ENCODE measurements at places on chromosomes 3 and 15. TPM values are rescaled to one million over a fixed set of nuclear protein-coding genes. Genes with fewer than 3 reads are reported as not detected.

Gene GCSAM
- 0.29 TPM for total RNA-seq

DNA sequence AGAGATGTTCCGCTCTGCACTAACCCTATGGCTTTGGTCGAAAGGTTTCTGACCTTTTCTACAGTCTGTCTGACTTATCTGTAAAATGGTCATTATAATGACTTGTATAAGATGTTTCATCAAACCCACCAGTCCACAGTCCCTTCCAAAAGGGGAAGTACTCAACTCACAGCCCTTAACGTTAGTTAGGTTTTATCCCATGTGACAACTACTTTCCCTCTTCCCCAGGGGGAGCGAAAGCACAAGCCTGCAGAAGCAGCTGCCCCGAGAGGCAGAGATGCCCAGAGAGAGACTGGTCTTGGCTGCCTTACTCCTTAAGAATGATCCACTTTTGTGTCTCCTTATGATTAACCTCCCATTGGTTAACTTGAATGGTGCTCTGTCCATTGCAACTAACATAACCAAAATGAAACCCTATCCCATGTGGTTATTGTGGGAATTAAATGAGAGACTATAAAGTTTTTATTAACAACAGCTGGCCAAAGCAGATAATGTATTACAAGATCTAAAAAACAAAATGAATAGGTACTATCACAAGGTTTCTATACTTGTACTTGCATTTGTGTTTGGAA lies 6.4 kb downstream of the ASTE1 start:
- no peak for DNase-seq

- DNase-seq, result no peak
These were observed 128.5 kb upstream of the RBMS3 start for GRCh38 chr3:29152379-29152778.

Gene MST1
- 3.0 TPM for total RNA-seq

GRCh38 chr3:32313723-32314473 lies 75.4 kb downstream of the CMTM8 start:
- no peak for DNase-seq

Gene ST8SIA2
- total RNA-seq, result not detected

GRCh38 chr3:182364723-182365650 lies 428.3 kb upstream of the ATP11B start:
- DNase-seq, result no peak

- no peak for DNase-seq
These were observed 11.0 kb upstream of the TSC22D2 start for GRCh38 chr3:150396956-150397550.

Gene LAMB2
- total RNA-seq, result 503 TPM

All from posterior vena cava (tissue), 2 donors.